ENCODE measurements at places on chromosomes 1 and 21.
A peak's percentile ranks its signal among the peaks of the same experiment; 100 is the strongest.

DNA sequence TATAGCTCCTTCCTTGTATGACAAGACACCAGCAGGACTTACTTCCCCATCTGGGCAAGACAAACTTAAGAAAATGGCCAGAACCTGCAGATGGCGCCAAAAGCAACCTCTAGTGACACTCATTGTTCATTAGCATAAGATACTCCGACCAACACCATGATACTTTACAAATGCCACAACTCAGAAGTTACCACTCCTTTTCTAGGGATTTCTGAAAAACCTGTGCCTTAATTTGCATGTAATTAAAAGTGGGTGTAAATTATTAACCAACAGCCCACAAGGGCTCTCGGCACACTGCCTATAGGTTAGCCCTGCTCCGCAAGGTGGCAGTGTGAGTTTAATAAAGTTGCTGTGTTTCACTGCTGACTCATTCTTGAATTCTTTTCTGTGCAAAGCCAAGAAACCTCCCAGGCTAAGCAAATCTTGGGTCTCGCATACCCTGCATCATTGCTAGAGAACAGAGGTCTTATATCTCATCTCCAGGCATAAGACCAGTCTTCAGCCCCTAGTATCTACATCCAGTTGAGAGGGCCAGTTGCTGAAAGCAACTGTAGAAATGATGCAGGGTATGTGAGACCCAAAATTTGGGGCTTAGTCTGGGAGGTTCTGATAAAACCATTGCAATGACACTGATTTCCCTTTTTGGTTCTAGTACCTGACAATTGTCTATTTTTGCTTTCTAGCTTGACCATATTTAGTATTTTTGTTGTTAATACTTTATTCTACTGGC is 86.4 kb downstream of the FAF1 start:
- peak; percentile 67 for DNase-seq

GRCh38 chr1:11132563-11133293 is 33.1 kb upstream of the EXOSC10 start:
- DNase-seq = no peak

DNA sequence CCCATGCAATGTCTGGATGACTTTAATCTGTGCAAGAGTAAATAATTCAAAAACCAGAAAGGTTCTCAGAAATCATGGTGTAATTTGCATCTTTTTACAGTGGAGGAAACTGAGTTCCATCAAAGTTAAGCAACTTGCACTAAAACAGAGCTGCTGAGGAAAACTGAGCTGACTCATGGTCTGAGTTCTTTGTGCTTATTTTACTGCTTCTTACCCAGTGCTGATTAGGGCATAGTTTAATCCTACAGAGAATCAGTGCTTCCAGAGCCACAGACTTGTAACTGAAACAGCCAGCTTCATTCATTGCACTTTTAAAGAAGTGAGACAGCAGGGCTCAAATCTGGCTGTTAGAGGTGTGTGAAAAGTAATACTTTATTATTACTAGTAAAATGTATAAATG is 10.9 kb upstream of the RWDD3 start:
- DNase-seq = no peak

GRCh38 chr1:81424061-81424460 is 376.7 kb upstream of the ADGRL2 start:
- DNase-seq = no peak

- no peak for DNase-seq
These were observed 42.8 kb downstream of the SMG7 start for GRCh38 chr1:183515002-183515689.

GRCh38 chr1:160078512-160079195 is 2.7 kb upstream of the KCNJ9 start:
- no peak for DNase-seq

DNA sequence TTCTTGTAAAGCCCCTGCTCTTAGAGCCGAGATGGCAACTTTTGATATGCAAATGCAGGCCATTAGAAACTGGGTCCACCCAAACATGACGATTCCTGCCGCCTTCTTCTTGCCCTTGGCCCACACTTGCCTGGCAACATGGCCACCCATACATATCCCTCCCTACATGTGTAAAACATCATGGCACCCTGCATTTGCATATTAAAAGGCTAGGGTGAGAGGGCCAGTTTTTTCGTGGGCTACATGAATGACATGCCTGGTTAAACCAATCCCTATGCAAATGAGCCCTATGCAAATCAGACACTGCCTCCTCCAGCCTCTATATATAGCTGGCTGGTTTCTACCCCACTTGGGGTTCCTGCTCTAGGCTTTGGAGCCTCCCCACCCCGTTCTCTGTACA is 18.8 kb downstream of the PLA2G2A start:
- no peak for DNase-seq

- no peak for DNase-seq
These were observed 2.2 kb upstream of the ATP1A4 start for GRCh38 chr1:160149233-160149632.

- DNase-seq = no peak
These were observed 184.4 kb downstream of the SIPA1L2 start for GRCh38 chr1:232445361-232446106.

DNA sequence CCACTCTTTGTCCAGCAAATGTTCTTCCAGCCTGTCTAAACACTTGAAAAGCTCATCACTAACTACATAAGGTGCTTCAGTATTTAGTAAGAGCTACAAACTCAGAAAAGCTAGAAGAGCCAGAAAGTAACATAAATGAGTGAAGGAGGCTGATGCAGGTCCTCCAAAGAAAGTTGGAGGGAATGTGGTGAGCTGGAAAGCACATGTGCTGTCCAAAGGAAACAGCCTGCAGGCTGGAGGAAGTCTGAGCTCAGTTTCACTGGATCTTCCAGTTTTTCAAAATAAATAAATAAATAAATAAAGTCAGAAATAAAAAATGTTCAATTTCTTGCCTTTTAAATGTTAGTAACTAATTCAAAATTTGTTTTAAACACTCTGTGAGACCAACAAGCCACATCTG is 25.5 kb downstream of the ZC3H11B start:
- DNase-seq = no peak

DNA sequence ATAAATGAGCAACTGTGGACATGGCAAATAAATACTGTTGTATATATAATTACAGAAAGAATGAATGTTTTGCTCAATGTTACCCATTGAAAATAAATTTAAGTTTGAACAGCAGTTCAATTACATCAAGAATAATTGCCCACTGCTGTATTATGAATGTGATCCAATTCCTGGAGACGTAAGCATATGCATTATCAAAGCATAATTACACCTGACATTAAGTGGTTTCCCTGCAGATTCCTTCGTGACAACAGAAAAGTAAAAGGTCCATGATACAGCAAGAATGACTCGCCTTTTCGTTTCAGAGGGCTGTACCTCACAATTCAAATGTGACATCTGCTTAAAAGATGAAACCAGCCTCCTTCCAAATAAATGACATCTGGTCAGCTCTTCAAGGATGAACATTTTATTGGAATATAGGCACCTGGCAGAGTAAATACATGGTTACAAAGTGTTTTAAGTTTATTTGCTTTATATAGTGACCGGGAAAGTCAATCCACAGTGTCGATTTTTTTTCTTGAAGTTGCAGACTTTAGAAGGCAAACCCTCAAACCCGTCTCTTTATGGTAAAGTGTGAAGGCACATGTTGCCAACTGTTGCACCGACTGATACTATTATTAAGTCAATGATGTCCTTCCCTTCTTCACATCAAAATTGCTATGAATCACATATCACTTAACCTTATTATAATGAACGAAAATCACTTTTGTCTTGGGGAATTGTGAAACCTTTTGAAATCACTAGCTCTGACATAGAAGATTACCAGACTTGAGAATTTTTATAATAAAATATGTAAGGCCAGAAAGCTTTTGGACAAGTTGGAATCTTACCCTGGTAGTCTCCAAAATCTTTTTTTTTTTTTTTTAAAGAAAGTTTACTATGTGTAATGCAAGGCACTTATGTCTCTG is 36.2 kb upstream of the EDEM3 start:
- DNase-seq = no peak
